ENCODE measurements at places on chromosomes 4 and X. TPM values are rescaled to one million over a fixed set of nuclear protein-coding genes. Genes with fewer than 3 reads are reported as not detected.

PPEF2 gene
- total RNA-seq, result not detected

MTTP gene
- total RNA-seq, result 3.3 TPM

GUCY2F gene
- not detected for total RNA-seq

CFP gene
- total RNA-seq, result 2.6 TPM

UNC5C gene
- 2.0 TPM for total RNA-seq

MAGEC1 gene
- not detected for total RNA-seq

TLR3 gene
- total RNA-seq, result 4.6 TPM
